ENCODE measurements at places on chromosomes 5 and 9. TPM values are rescaled to one million over a fixed set of nuclear protein-coding genes. Genes with fewer than 3 reads are reported as not detected.
A peak's percentile ranks its signal among the peaks of the same experiment; 100 is the strongest.

- no peak for DNase-seq
These were observed 223.5 kb upstream of the MEF2C start for GRCh38 chr5:89106480-89106879.

GRCh38 chr5:6950250-6950649, 237.0 kb downstream of the TENT4A start:
- DNase-seq: no peak

GRCh38 chr5:161287436-161287835, 259.1 kb downstream of the GABRB2 start:
- no peak for DNase-seq

DNA sequence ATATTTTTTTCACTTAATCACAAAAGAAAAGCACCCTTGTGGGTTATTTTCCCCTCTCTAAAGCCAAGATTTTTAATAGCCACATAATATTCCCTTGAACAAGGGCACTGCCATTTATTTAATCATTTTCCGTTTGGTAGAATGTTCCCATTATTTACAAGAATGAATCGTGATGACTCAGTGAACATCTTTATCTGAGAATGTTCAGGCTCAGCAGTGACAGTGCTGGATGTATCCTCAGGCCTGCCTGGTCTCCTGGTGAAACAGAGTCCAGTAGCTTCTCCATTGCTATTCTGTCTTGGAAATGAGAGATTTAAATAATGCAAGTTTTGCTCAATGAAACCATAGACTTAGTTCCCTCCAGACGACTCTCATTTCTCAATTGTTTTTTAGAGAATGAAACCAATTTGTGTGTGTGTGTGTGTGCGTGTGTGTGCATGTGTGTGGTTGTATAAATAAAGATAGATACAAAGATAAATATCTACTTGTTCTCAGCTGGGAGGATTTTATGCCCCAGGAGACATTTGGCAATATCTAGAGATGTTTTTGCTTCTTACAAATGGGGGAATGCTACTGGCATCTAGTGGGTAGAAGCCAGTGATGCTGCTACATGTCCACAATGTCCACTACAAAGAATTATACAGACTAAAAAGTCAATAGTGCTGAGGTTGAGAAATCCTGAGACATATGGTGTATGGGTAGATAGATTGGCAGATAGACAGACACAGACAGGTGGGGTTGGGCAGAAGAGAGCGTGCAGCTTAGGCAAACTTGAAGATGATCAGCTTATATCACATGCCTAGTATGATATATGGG, 55.0 kb downstream of the PAPPA start:
- DNase-seq: no peak

Gene PCDHB8
- 0.16 TPM for total RNA-seq

DNA sequence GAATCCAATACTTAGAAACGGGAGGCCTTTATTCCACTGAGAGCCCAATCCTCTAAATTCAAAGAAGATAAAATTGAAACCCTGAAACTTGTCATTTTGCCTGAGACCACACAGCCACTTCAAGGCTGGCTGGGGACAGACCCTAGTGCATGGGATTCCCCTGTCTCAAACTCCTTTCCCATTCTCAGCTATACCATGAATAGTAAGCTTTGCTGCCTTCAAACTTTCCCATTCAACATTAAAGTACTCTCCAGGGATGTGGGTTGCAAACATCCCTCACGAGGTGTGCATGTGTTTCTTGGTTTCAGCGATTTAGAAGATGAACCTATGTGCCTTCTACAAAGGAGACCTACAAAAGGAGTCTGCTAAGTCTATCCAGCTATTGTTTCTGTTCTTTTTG, 64.6 kb downstream of the GABRB2 start:
- no peak for DNase-seq

- DNase-seq: no peak
These were observed 23.2 kb downstream of the CACNA1B start for GRCh38 chr9:137900584-137901310.

- DNase-seq: no peak
These were observed 33.4 kb upstream of the SLC25A51 start for GRCh38 chr9:37937366-37937765.

DNA sequence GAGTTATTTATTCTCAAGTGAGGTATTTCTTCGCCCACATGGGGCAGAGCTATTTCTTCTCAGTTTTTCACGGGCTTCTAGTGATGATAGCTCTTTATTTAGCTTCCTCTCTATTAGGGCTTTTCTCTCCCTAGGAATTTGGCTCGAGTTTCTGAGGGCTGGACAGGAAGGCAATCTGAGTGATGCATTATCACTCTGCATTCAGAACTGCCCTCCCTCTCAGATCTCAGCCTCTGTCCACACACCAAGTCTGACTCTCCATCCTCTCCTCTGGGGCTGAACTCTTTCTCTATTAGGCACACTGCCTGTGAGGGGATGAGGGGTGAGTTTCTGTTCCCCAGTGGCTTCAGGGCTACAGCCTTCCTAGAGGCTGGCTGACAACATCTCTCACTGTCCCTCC, 14.9 kb upstream of the SCAMP1 start:
- DNase-seq: no peak

DNA sequence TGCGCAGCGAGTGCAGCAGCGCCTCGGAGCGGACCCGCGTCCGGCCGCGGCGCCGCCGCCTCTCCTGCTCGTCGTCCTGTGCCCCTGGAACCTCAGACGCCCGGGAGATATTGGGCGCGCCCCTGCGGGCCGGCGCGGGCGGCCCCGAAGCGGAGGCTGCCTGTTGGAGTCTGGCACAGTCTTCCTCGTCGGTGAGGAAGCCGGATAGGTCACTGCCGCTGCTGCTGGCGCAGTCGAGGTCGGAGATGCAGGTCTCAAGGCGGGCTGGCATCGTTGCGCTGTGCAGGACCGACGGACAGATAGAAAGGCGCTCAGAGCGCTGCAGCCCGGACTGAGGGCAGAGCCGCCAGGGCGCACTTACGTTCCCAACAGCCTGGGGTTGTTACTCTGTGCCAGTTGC, 344 bp downstream of the NEUROG1 start:
- DNase-seq: no peak

- DNase-seq: no peak
These were observed 14.3 kb upstream of the GABRP start for GRCh38 chr5:170769246-170769645.

DNA sequence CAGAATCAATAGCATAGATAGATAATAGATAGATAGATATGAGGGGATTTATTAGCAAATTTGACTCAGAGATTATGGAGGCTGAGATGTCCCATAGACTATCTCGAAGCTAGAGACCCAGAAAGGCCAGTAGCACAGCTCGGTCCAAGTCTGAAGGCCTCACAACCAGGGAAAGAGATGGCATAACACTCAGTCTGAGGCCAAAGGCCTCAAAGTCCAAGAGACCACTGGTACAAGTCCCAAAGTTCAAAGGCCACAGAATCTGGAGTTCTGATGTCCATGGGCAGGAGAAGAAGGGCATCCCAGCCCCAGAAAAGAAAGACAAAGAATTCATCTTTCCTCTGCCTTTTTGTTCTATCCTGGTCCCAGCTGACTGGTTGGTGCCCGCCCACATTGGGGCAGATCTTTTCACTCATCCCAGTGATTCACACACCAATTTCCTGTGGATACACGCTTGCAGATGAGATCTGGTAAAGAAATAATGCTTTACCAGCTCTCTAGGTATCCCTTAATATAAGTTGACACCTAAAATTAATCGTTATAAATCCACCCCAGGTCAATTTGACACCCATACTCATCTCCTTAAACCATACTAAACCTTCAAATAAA, 127.8 kb upstream of the FBN2 start:
- no peak for DNase-seq

DNA sequence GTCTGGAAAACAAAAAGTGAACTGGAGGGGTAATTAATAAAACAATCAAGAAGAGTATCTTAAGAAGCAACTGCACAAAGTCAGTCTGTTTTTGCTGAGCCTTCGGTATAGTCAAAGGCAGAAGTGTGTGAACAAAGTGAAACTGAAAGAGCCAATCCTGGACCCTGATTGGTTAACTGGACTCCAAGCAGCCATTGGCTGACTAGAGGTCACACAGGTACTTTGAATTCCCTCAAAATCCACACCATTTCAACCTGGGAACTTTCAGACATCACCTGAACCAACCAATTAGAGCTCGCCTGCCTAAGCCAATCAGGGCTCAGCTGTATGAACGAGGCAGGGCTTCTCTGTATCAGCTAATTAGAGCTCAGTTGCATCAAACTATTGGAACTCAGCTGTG, 286.7 kb downstream of the TLE4 start:
- peak; percentile 2 for DNase-seq

Gene DNM1
- 83.8 TPM for total RNA-seq

GRCh38 chr5:93304456-93305250, 276.4 kb downstream of the NR2F1-AS1 start:
- no peak for DNase-seq

- DNase-seq: no peak
These were observed 5.5 kb upstream of the ITK start for GRCh38 chr5:157175071-157175612.

Gene PCDHB4
- total RNA-seq: not detected

DNA sequence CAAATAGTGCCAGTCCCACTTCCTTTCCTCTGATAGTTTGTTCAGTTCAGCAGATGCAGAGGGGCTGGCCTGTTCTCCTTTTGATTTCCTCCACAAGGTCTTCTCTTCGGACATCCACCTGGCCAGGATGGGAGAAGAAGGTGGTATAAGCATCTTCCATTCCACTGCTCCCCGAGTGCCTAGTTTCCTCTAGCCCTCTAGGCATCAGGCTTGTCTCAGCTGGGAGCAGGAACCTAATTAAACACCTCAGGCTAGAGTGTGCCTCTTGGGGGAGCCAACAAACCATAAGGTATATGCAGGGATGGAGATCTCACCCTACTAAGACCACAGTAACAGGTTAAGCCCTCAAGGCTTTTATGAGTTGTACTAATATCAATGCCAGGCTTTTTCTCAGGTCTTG, 835 bp upstream of the DND1 start:
- DNase-seq: no peak

Gene GPR150
- total RNA-seq: not detected

GRCh38 chr5:10707198-10708142, 53.6 kb downstream of the DAP start:
- no peak for DNase-seq

Gene CDKN2B-AS1
- 6.7 TPM for total RNA-seq

GRCh38 chr5:179753971-179754370, 21.3 kb downstream of the MAML1 start:
- DNase-seq: no peak

Gene DPH7
- 52.5 TPM for total RNA-seq

DNA sequence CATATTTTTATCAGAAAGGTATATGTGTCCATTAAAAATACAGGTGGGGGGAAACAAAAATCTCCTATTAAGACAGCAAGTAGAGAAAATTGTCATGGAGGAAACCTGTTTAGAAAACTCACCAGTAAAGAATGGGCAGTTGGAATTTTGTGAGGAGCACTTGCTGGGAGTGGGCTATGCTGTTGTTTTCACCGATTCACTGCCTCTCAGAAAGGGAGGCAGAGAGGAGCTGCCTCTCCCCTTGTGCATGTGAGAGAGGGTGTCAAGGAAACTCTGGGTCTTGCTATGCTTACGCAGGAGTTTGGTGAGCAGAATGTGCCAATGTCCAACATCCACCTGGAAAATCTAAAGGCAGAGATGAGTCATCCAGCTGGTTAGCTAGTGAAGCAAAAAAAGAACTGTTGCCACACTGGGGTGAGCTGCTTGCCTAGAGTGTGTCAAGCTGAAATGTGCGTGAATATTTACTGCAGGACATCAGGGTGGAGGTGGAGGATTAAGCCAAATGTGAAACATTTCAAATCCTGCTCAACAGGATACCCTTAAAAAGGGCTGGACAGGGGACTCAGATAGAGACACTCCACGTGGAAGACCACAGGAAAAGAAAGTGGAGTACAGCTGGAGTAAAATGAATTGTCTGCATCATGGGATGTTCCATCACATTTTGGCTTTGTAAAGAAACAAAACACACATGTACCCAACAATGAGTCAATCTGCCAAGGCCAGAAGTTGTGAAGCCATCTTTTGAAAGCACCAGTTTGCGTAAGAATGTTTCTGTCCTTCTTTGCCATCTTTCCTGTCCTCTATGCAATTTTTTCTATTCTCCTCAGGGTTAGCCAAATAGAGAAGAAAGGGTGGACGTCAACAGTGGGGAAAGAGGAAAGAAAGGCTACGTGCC, 449.7 kb upstream of the MPDZ start:
- no peak for DNase-seq

DNA sequence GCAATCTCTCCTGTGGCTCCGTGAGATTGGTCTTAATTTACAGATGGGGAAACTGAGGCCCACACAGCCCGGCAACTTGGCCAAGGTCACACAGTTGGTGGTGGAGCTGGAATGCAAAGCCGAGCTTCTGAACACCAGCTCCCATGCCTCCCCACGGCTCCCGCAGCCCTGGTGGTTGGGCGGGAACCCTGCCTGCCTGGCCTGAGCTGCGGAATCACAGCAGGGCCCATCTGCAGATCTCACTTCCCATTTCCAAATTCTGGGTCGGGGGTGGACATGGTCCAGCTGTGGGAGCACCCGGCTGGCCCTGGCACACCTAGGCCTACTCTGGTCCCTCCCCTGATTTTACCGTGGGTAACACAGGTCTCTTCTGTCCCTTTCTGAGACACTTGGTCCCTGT, 35.3 kb upstream of the PHYKPL start:
- DNase-seq: no peak

GRCh38 chr9:18979367-18979766, 53.6 kb downstream of the SAXO1 start:
- DNase-seq: no peak

- no peak for DNase-seq
These were observed 200.8 kb downstream of the MAT2B start for GRCh38 chr5:163706053-163706771.

DNA sequence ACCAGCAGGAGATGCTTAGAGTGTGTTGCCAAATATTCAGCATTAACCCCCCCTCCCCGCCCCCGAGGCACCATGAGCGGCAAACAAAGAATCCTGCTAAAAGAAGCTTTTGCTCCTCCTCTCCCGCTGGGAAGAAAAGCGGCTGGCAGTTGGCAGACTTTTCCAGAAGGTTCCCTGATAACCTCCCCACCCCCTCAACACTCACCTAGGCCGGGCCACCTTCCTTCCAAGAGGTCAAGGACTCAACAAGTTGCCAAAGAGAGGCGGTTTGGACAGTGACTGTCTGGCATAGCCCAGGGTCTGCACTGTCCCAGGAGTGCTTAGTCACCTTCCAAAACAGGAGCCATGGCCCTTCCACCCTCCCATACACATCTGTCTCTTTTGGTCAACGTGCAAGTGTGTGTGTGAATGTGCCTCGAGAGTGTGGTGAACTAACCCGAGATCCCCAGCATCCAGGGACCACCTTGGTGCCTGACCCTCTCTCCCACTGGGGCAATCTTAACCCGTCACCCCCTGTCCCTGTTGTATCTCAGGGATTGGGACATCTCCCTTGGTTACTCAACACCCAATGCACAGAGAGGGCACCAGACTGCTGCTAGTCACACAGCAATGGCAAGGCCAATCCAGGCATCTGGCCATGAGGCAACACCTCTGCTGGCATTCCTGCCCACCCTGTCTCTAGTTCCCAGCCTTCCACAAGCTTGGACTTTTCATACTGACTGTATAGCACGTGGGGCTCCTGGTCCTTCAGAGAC, 18.9 kb downstream of the CAMK2A start:
- no peak for DNase-seq

Gene DOCK2
- not detected for total RNA-seq
